ENCODE measurements at places on chromosomes 6 and 20.

- DNase-seq = no peak
These were observed 293.2 kb downstream of the QKI start for GRCh38 chr6:163707387-163708355.

- DNase-seq = no peak
These were observed 98.0 kb downstream of the EPB41L2 start for GRCh38 chr6:130964808-130965604.

DNA sequence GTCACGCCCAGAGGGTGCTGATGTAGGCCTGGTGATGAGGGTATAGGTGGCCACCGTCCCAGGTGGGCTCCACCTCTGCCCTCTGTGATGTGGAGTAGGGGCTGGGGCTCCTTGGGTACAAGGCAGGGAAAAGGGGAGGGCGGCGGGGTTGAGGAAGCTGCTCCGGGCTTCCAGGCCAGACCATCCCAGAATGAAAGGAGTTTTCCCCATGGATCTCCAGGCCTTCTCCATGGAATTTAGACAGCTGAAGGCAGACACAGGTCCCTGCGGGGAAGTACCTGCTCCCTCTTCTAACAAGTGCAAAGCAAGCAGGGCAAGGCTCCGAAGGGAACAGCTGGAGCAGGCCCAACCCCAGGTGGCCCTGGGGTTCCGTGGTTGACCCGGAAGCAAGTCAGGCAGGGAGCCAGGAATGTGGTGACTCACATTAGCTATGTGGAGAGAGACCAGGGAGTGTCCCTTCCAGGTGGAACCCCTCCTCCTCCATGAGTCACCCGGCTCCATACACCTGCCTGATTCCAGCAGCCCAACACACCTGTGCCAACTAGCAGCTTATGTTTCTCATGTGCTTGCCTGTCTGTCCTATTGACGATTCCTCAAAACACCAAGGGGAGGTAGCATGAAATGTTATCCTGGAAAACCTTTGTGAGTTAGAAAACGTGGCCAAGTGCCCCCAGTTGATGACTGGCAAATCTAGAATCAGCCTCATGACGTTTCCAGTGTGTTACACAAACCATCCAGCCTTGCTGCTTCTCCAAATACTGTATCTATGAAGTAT is 59.7 kb upstream of the SNX9 start:
- DNase-seq = no peak

DNA sequence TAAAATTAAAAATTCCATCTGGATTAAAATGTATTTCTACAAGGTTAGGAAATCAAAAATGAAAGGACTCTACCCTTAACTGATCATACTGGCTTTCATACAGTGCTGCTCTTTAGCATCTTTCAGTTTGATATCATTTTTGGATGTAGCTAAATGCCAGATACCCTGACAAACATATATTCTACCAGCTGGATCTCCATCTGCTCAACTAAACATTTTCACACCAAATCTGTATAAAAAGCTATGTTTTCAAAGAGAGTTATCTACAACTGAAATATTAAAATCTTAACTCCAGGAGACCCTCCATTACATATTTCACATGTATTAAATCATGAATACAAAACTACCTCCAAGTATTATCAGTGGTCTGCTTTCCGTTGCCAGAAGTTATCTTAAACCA is 95.7 kb downstream of the EPHA7 start:
- no peak for DNase-seq

GRCh38 chr6:166742981-166743380 is 115.9 kb upstream of the RPS6KA2 start:
- no peak for DNase-seq

DNA sequence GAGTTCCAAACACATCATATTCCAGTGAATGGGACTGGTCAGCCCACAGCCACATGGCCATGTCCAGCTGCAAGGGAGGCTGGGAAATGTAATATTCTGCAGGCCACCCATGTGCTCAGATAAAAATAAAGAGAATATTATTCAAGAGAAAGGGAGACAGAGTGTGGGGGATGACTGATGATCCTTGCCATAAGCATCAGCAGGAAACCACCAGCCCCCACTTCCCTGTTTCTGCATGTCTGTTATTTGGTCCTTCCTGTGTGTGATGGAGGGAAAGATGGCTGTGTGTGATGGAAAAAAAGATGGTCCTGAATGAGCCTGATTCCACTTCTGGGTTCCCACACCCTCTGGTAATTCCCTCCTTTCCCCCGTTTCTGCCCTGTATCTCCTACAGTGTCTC is 13.1 kb upstream of the RSPO4 start:
- DNase-seq = no peak

DNA sequence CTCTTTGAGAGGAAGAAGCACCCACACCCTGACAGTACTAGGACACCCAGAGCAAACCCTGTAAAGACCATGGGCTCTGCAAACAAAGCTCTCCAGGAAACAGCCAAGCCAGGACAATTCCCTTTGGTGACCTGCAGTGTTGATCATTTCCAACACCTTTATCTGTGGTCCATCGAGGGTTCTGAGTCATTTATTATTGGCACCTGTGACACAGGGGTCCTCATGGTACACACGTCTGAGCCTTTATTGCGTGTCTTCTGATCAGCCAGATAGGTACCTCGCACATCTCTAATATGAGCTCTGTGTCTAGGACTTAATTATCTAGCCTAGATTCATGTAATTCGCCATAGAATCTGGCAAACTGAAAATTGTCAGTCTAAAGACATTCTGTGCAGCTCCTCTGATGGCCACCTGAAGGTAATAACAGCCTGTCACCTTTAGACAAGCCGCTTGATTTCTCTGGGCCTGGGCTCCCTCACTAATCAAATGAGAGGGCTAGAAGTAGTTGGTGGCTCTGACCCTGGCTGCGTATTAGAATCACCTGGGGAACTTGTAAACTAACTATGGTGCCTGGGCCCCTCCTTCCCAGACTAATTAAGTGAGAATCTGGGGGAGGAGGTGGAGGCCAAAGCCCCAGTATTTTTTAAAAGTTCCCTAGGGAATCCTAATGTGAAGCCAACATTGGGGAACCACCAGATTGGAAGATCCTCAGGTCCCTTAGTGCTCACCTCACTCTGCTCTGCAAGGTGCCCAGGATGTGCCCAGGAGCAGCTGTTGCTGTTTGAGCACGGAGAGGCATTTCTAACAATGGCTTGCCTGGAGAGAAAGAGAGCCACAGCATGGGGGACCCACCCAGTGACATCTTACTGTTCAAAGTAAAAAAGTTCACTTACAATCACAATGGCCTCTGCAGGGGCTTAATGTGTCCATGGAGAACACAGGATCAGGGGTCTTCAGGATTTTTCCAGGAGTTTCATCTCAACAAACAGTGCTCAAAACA is 122.0 kb upstream of the ARID1B start:
- DNase-seq = no peak

GRCh38 chr6:113909224-113909856 is 52.2 kb downstream of the MARCKS start:
- no peak for DNase-seq

DNA sequence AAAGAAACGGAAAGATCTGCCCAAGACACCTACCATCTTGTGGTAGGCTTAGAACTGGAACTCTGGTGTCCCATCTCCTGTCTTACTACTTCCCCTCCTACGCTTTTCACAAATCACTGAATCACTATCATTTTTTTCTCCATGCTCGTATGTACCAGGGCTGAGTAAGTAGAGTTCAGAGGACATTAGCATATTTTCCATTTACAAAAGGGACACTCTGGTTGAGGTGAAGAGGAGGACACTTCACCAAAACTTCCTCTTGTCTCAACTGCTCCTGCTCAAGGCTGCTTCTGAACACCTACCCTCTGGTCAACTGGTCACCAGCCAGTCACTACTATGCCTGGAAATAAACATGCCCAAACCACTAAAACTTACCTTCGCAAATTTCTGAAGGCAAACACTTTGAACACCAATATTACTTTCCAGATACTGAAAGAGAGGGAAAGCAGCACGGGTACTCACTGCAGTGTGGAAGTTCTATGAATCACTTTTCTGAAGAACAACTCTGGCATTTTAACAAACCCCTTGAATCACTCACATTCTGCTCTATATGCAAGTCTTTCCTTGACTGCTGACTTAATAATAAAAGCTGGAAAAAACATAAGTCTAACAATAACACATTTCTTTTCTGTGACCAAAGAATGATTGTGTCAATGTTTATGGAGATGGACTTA is 123.3 kb downstream of the INSM1 start:
- no peak for DNase-seq

DNA sequence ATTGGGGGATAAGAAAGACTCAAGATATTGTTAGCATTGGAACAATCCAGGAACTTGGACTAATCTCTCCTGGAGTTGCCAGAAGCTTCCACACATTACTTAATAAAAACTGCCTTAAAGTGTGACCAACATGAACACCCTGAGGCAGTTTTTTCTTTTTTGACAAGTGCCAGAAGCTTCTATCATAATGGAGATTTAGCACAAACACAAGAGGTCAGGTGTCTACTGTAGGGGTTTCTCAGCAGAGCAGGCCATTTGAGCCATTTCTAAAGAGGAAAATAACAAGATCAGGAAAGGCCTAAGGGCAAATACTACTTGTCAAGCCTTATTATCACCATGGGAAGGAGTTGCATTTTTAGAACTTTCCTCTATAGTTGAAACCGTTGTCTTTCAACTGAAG is 361.5 kb downstream of the EPM2A start:
- DNase-seq = no peak

- no peak for DNase-seq
These were observed 169.0 kb downstream of the FUT9 start for GRCh38 chr6:96184798-96185197.

DNA sequence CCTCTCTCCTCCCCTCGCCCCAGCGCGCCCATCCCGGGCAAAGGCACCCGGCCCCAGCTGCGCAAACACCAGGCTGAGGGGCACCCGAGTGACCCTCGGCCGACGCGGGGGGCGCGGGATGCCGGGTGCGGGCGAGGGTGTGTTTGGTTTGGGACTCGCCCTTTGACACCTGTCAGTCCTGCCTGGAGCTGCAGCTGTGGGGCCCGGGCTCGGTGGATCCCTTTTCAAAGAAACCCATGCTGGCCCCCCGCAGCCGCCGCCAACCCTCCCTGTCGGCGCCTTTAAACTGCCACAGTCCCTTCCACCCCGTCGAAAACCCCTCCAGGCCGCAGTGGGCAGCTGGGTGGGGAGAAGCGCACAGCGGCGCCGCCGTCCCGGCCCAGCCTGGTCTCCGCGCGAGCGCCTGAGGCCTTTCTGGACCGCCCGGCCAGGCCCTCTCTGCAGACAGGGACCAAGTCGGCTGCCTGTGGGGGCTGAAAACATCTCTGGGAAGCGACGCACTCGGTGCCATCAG is 5.5 kb downstream of the FOXQ1 start:
- DNase-seq = no peak

DNA sequence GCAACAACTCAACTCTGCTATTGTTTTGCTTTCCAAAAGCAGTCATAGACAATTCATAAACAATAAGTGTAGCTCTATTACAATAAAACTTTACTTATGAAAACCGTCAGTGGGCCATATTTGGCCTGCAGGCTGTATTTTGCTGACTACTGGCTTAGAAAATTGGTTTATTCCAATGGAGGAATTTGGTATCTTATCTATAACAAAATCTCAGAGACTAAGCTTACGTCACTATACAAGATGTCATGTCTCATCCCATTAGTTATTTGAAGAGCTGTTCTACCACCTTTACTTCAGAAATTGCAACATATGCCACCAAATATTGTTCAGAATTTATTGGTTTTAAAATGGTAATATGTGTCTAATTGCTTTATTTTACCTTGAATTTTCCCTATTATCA is 436.9 kb downstream of the HTR1B start:
- DNase-seq = no peak

GRCh38 chr6:70086806-70087205 is 216.1 kb downstream of the COL9A1 start:
- no peak for DNase-seq

- DNase-seq = no peak
These were observed 165.1 kb downstream of the ZNF217 start for GRCh38 chr20:53428588-53428987.

- DNase-seq = no peak
These were observed 228.4 kb downstream of the LRFN2 start for GRCh38 chr6:40358473-40359460.

GRCh38 chr20:32577023-32577422 is 8.1 kb downstream of the NOL4L start:
- no peak for DNase-seq

- no peak for DNase-seq
These were observed 92.4 kb upstream of the MAFB start for GRCh38 chr20:40781327-40782042.

GRCh38 chr20:5590899-5591298 is 159.3 kb upstream of the SHLD1 start:
- no peak for DNase-seq

DNA sequence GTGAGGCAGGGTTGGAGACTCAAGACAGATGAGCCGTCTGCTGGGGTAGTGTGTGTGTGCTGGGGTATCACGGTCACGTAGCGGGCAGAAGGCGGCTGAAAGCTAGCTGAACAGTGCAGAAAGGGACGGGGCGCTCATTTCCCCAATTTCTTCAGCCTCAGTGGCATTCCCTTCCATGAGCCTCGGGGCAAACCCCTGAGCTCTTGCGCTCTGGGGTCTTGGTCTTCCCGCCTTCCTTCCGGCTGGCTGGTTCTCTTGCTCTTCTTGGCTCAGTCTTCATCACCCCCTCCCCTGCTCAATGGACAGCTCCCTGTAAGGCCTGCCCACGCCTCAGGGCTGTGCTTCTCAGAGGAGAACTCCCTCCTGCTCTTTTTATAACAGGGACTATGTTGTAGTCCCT is 15.5 kb upstream of the TMEM181 start:
- no peak for DNase-seq

GRCh38 chr20:10322073-10323012 is 103.7 kb downstream of the SNAP25 start:
- DNase-seq = no peak

DNA sequence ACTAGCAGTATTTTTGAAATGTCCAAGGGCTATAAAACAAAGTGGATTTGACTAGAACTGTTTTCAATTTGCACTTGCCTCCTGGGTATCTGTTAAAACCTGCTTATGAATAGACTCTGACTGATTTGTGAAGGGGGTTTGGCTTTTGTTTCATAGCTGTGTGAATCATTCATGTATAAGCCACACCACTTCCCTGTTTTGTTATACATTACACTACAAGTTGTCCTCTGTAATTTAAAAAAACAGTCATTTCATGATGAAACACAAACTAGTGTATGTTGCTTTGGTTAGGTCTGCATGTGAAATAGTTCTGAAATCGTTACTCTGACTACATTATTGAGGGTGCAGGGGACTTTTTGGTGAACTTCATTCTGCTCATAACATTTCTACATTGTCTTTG is 121.7 kb downstream of the NKAIN2 start:
- DNase-seq = no peak
